AG10803 (cell line): ENCODE measurements at places on chromosomes 1 and 21.

- no peak for DNase-seq
Measured at GRCh38 chr1:90605070-90605469, 112.0 kb downstream of the BARHL2 start.

GRCh38 chr1:244779410-244779809, 56.0 kb upstream of the COX20 start:
- DNase-seq = no peak

- no peak for DNase-seq
Measured at GRCh38 chr1:40399984-40400704, 26.6 kb downstream of the SMAP2 start.

DNA sequence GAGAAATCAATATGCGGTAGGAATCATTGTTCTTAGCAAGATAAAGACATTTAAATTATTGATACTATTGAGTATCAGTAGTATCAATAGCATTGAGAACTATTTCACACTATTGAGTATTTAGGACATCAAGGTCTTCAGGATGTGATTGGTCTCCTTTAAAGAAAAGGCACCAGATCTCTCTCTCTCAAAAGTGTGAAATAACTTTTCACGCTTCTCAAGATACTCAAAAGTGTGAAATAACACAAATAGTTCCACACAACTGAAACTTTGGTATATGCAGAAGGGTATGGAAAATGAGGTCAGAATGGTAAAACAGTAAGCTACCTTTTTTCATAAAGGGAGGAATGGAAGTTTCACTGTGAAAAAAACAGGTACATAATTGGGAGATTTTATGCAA, 6.7 kb upstream of the PYHIN1 start:
- no peak for DNase-seq
